Muscle of back (tissue), 13 donors: ENCODE measurements at places on chromosomes 1 and 21.

GRCh38 chr21:26843933-26844257 is 1.3 kb downstream of the ADAMTS1 start:
- no peak for DNase-seq

DNA sequence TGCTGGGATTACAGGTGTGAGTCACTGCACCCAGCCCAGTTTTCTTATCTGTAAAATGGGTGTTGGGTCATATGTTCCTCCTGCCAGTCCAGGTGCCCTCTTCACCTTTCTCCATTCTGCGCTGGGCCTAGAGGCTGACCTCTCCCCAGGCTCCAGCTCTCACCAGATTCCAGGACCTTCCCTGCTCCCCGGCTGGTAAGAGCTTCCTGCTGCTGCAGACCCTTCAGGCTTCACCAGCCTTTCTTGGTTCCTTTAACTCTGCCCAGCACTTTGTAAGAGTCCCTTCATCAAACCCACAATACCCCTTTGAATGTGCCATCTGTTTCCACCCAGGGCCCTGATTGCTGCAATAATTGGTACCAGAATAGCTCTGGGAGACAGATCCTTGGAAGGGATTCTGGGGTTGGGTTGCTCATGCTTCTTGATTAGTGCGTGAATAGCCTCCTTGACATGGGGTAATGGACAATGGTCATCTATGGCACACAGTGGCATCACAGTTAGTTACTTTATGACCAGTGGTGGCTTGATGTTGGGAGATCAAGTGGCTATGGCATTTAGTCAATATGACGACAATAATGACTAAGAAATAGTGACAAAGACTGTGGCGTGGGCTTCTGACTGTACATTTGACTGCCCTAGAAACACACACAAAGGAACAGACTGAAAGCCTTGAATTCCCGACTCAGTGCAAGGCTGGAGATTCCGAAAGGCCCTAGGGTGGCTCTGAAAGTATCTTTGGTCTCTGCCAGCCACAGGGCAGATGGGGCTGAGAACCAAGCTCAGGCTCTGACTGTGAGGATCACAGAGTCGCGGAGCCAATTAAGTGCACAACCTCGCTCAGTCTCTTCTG is 67.3 kb downstream of the SLC9A1 start:
- no peak for DNase-seq

DNA sequence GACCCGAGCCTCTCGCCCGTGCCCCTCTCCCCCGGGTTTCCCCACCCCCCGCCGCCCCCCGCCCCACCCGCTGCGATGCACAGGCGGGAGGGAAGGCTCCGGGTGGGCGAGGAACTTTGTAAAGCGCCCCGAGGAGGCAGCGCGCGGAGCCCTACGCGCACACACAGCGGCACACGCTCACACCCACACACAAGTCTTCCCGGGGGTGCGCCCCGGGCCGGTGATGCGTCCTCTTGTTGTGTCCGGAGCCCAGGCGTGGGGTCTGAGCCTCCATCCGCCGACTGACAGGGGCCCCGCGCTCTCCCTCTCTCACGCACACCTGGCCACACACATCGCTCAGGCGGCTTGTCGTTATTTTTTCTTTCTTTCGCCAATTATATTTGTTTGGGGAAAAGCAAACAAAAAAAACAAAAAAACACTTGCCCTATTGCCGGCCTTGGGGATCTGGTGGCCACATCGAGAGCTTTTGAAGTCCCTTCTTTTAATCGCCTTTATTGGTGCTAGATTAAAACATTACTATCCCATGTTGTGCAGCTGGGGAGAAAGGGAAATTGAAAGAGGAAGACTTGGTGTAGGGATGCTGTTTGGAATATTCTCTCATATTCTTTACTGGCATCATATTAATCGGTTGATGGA is 770 bp downstream of the NTNG1 start:
- DNase-seq: peak; percentile 12

GRCh38 chr1:92879316-92879968 is 47.6 kb downstream of the RPL5 start:
- no peak for DNase-seq

- no peak for DNase-seq
Observed at GRCh38 chr1:51962486-51963356, 27.8 kb downstream of the RAB3B start.

DNA sequence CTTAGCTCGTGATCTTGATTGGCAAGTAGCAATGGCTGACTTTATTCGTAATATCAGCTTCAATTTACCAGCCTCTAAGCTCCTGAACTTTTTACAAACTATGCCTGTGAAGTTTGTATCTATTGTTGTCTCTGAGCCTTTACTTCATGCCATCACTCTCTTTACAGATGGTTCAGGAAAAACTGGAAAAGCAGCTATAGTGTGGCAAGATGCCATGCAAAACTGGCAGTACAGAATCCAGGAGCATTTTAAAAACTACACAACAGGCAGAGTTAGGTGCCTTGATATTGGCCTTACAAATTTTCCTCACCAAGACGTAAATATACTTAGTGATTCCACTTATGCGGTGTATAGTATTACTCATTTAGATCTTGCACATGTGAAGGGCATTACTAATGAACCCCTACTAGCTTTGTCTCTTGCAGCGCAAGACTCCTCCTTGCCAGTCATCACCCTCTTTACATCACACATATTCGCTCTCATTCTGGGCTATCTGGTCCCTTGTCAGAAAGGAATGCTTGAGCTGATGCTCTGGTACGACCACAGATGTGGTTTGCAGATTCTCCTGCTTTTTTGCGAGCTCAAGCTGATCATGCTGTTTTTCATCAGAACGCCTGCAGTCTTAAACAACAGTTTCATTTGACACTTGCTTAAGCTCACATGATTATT is 36.3 kb downstream of the CLCA1 start:
- peak; percentile 31 for DNase-seq

- no peak for DNase-seq
Observed at GRCh38 chr1:81121306-81121705, 679.4 kb upstream of the ADGRL2 start.

DNA sequence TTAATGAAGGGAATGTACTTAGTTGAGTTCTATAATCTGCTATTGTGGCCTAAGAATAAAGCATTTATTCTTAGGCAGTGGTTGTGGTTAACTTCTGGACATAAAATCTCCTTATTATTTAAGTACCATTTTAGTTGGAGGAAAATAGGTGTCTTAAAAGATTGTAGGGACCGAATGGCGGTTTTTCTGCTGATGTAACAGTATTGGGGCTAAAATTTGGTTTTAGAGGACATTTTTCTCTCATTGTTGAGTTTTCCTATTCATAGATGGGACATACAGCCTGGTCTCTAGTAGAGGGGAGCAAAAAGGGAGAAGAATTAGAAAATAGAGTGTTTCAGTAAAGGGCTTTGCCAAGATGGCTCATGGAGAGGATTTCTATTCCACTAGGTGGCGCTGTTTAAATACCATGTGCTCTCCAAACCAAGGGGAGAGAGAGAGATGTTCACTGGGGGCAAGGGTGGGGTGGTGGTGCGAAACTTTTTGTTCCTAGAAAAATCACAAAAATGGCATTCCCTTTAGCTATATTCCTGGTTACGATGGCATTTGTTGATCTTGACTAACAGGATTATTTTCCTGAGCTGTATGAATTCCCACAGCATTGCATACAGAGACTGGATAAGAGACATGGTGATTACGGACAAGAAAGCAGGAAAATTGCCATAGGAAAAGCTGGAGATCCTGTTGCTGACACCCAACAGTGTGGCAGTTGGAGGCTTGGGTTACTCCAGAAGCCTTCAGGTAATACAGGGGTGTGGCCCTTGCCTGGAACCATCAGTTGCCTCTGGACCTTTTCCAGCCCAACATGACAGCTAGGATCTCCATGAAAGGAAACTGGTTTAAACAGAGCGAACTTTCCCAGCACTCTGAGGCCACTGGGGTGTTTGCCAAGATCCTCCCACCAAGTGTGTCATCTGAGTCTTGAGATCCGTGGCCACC is 18.2 kb upstream of the FCGR2A start:
- DNase-seq: no peak

DNA sequence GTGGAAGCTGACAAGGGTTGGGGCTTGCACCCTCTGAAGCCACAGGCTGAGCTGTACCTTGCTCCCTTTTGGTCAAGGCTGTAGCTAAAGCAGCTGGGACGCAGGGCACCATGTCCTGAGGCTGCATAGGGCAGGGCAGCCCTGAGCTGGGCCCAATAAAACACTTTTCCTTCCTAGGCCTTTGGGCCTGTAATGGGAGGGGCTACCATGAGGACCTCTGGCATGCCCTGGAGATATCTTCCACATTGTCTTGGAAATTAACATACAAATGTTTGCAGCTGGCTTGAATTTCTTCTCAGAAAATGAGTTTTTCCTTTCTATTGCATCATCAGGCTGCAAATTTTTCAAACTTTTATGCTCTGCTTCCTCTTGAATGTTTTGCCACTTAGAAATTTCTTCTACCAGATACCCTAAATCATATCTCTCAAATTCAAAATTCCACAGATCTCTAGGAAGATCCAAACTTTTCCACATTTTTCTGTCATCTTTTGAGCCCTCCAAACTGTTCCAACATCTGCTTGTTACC is 32.9 kb upstream of the TTLL7 start:
- DNase-seq: no peak

- no peak for DNase-seq
Observed at GRCh38 chr1:185825556-185825955, 91.4 kb downstream of the HMCN1 start.

- DNase-seq: peak; percentile 97
Observed at GRCh38 chr1:77779529-77780281, at the start of gene MIGA1. Gene MIGA1, plus strand, starts transcription at chr1:77779649. Its CDS starts 3,604 bp downstream, at chr1:77783253.

DNA sequence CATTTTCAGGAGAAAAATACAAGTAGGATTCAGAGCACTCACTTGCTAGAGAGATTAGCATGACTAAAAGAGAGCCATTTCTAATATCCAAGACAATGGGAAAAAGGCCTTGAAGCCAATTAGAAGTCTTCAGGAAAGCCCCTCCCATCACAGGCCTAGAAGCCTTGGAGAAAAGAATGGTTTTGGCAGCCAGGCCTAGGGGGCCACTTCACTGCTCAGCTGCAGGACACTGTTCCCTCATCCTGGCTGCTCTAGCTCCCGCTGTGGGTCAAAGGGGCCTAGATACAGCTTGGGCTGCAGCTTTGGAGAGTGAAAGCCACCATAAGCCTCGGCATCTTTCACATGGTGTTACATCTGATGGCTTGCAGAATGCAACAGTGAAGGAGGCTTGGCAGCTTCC is 62.8 kb downstream of the RGS4 start:
- DNase-seq: no peak

GRCh38 chr1:143694085-143694484 is 277.7 kb downstream of the FAM72C start:
- DNase-seq: no peak

DNA sequence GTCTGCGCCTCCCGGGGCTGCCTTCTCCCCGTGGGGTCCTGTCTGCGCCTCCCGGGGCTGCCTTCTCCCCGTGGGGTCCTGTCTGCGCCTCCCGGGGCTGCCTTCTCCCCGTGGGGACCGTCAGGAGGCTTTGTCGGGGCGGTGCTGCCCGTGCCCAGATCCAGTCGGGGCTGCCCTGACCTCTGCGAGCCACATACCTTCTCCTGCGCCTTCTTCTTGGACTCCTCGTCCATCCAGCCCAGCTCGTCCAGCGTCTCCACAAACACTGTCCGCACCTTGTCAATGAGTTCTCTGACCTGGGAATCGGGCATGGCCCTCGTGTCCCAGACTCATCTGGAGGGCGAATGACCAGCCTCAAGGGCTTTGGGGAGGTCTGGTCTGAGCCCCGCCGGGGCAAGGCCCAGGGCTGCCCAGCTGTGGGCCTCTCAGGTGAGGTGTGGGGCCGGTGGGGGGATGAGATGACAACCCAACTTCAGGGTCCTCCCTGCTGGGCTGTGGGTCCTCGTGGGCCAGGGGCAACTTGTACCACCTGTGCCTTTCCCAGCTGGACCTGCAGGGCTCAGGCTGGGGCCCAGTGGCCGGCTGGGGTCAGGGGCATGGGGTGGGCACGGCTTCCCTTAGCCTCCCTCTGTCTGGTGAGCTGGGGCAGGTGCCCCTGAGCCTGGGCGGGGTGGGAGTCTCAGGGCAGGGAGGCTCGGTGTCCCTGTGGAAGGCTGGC is 9.4 kb downstream of the PRXL2B start:
- no peak for DNase-seq

GRCh38 chr1:3717041-3717714 is 35.1 kb upstream of the CCDC27 start:
- DNase-seq: no peak

DNA sequence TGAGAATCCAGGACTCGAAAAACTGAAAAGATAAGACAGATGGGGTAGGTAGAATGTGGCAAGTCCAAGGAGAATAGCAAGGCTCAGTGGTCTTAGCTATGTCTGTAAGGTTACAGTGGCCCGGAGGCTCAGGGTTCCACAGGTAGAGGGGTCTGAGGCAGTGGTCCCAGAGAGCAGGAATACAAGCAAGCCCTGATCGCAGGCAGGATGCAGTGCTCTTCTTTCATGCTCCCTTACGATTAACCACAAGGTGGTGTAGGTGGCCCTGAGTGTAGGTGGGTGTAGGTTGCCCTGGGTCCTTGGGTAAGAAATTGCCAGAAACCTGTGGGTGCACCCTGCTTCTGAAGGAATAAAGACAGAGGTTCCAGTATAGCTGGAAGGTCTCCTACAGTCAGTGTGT is 99.1 kb upstream of the RAB3GAP2 start:
- no peak for DNase-seq

- DNase-seq: no peak
Observed at GRCh38 chr1:10924030-10924429, 88.4 kb upstream of the TARDBP start.

DNA sequence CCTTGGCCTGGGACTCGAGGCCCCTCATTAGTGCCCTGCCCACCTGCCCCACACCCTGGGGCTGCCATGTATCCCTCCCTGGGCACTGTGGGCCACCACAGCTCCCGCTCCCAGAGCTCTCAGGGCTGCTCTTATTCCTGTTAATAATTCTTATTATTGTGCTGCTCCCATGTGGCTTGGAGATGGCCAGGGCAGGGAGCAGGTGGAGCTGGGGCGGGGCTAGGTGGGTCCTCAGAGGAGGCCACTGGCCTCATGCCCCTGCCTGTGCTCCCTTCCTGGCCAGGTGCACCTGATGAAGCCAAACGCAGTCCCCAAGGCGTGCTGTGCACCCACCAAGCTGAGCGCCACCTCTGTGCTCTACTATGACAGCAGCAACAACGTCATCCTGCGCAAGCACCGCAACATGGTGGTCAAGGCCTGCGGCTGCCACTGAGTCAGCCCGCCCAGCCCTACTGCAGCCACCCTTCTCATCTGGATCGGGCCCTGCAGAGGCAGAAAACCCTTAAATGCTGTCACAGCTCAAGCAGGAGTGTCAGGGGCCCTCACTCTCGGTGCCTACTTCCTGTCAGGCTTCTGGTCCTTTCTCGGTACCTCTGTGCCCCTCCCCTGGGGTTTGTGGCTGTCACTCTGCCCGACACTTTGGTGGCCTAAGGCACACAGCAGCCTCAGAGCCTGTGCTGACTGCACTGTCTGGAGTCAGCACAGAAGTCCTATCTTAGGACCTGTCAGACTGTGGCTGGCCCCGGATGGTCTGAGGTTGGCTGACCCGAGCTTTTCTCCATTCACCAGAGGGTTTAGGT is 34.1 kb downstream of the BMP8A start:
- no peak for DNase-seq
